ENCODE measurements at places on chromosomes 5 and 9.

GRCh38 chr5:31192442-31192841 lies 1.0 kb upstream of the CDH6 start:
- no peak for DNase-seq

GRCh38 chr9:76269789-76270188 lies 124.4 kb downstream of the RFK start:
- no peak for DNase-seq

GRCh38 chr5:32109236-32109635 lies 64.9 kb downstream of the GOLPH3 start:
- no peak for DNase-seq

GRCh38 chr5:143086908-143087637 lies 316.4 kb downstream of the NR3C1 start:
- no peak for DNase-seq

GRCh38 chr9:117737721-117738226 lies 33.6 kb downstream of the TLR4 start:
- DNase-seq, result peak; percentile 3

GRCh38 chr5:73823508-73823925 lies 197.5 kb downstream of the ARHGEF28 start:
- no peak for DNase-seq

All from neural crest cell (in vitro differentiated cells).